Kasumi-1 (cell line): ENCODE measurements at places on chromosomes 6 and 20.

GRCh38 chr6:125906158-125906998, 50.2 kb upstream of the HINT3 start:
- peak; percentile 34 for DNase-seq

DNA sequence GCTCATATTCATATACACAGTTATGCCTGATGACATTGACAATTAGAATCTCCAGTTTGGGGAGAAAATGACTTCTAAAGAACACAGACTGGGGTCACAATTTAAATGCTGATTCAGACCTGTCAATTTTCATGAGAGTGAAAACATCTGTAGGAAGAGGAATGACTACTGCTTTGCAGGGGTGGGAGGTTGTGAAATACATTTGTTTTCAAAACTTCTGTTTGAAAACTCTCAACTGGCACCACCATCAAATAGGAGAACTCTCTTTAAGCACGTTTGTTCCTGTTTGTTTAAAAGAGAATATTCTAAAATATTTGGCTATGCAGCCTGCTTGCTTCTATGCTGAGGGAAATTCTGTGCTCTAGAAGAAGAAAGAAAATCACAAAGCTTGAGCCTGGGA, 50.8 kb upstream of the ADGRF5 start:
- no peak for DNase-seq

- no peak for DNase-seq
Measured at GRCh38 chr20:33148040-33148439, 19.9 kb upstream of the BPIFA2 start.

- peak; percentile 38 for DNase-seq
Measured at GRCh38 chr6:30364591-30364990, 19.6 kb downstream of the RPP21 start.

GRCh38 chr6:157067507-157067906, 255.8 kb downstream of the TMEM242 start:
- no peak for DNase-seq

DNA sequence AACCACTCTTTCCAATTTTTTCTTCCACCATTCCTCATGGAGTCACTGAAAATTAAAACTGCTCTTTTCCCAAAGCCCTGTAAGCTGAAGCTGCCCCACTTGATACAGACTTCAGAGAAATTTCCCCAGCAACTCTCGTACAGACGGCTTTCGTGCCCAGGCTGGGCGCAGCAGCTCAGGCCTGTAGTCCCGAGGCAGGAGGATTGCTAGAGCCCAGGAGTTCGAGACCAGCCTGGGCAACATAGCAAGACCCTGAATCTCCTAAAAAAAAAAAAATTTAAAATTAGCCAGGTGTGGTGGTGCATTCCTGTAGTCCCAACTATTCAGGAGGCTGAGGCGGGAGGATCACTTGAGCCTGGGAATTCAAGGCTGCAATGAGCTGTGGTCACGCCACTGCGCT, 6.6 kb downstream of the PPDPF start:
- no peak for DNase-seq

DNA sequence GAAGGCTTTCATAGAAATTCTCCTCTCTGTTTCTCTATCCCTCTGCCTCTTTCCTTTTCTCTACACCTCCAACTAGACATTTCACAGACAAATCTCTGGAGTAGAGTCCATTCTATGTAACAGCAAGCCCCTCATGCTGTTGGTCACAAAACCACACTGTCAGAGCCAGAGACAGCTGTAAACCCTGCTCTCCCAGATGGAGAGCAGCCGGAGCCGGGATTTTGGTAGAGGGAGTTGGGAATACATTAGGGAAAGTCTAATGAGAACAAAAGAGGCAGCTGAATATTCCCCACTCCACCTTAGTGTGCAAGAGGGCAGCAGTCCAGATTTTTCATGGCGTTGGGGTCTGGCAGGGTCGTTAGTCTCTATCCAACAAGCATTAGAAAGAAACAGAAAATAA, 68.3 kb upstream of the EDN1 start:
- no peak for DNase-seq

DNA sequence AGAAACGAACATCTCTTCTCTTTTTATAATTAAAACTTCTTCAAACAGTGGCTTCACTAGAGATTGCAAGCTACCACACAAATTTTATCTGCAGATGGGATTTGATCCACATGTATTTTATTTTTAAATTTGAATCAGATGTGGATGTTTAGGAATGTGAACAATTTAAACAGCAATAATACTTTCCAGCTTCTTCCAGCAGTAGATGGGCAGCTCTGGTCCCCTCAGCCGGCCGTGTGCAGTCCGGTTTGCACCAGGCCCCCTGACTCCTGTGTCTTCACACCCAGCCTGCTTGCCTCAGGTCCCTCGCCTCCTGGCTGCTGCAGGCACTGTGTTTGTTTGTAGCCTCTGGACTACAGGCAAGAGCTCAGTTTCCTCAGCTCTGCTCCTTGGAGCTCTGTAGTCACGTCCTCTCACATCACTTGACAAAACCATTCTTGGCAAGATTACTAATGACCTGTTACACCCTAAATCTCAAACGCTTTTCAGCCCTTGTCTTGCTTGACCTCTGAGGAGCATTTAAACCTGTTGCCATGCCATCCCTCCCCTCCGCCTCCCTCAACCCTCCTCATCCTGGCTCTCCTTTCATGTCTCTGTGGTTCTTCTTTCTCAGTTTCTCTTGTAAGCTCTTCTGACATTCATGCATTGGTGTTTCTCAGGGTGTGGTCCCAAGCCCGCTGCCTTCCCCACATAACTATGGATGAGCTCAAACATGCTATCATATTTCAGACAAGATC, 13.2 kb upstream of the ZBTB24 start:
- no peak for DNase-seq

DNA sequence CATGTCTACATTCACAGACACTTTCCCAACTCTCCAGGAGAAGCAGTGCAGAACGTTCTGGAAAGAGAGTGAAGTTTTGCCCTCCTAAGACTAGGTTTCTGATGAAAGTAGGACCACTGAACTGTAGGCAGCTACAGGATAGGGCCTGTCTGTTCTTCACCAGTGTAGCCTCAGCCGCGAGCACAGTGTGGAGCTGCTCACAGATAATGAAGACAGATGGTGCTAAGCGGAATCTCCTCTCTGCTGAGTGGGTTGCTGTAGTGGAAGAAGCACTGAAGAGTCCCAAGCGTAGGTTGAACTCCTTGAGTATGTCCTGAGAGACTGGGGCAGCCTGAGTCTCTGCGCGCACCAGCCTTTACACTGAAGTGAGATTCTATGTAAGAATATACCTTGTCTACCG, 170.2 kb downstream of the PACRG start:
- DNase-seq, result no peak

GRCh38 chr6:108596956-108597355, 36.2 kb downstream of the FOXO3 start:
- no peak for DNase-seq

- DNase-seq, result no peak
Measured at GRCh38 chr6:17633465-17634188, 33.5 kb downstream of the FAM8A1 start.

GRCh38 chr6:30965140-30965601, 18.3 kb upstream of the MUC21 start:
- no peak for DNase-seq

DNA sequence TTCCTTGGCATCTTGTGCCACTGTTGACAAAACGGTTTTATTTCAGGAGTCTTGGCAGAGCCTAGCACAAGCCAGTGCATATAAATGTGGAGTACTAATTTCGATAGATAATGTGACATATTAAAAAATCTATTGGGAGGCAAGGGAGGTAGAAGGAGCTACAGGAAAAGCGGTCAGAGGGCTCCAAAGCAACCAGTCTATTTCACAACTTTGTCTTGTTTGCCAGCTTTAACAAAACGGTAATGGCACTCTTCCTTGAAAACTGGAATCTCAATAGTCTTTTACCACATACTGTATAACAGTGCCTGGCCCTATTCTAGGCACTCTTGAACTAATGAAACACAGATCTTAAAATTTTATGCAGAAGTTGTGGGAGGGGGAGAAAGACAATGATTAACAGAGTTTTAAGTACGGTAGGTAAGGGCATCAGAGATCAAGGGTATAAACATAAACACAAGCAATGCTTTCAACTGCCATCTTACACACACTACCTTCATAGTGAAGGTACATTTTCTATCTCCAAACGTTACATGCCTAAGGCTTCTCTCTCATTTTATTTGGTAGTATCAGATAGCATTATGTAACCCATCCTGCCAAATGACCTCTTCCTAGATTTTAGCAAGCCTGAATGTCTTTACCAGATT, 33.5 kb upstream of the SYNCRIP start:
- peak; percentile 11 for DNase-seq

DNA sequence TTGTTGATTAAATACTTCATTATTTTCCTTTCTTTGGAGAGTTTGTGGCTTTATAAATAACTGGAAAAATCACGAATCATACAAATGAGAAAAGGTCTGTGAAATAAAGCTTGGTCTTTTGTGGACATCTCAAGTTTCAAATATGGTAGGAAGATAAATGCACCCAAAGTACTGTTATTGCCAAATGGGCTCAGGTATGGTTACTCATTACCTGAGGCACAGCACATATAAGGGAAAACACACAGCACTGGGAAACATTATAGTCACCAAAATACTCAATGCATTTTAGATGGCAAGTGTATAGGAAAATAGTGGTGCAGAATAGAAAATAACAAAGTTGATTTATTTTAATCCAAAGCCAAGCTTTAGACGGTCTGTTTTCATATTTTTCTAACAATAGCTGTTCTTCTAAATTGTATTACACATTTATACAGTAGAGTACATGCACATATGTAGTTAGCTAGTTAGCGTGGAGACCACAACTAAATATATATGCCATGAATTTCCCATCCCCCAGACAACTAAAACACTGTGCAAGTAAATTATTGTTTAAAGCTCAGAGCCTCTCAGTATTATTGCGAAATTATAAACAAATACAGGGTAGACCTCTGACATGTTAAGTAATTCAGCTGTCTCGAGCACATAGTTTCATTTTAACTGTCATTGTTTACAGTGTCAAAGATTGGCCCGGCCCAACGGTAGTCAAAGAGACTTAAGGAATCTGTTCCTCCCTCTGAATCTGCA, 336.0 kb downstream of the SYNE1 start:
- no peak for DNase-seq
